Stimulated activated CD8-positive, alpha-beta memory T cell treated with anti-CD3 and anti-CD28 coated beads, Interleukin-4, amount 100 ng/mL, for 4 hours (primary cell): ENCODE measurements at places on chromosomes 3 and 15.

GRCh38 chr3:188635258-188636042 lies 481.5 kb downstream of the LPP start:
- no peak for DNase-seq

- no peak for DNase-seq
Measured at GRCh38 chr3:196220587-196220986, 4.3 kb downstream of the SLC51A start.

GRCh38 chr3:182315313-182315712 lies 478.0 kb upstream of the ATP11B start:
- DNase-seq: no peak

DNA sequence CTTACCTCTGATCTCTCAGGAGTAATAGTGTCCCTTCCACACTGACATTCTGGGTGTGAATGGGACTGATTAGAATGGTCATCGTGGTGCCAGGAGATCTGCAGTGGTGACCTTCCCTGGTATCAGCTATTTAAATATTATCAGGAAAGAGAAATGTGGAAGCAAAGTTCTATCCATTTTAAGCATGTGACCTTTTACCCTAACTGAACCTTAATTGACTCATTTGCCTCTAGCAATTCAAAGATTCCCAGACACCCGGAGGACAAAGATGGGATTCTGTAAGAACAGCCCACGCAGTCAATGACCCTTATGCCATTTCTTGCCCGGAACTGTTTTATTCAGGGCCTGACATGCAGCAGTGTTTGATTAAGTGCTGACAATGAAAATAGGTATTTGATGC lies 10.3 kb downstream of the LIPC start:
- no peak for DNase-seq

- DNase-seq: no peak
Measured at GRCh38 chr3:197309528-197310361, 11.3 kb upstream of the DLG1 start.

- DNase-seq: no peak
Measured at GRCh38 chr3:89504432-89504831, 397.0 kb downstream of the EPHA3 start.

DNA sequence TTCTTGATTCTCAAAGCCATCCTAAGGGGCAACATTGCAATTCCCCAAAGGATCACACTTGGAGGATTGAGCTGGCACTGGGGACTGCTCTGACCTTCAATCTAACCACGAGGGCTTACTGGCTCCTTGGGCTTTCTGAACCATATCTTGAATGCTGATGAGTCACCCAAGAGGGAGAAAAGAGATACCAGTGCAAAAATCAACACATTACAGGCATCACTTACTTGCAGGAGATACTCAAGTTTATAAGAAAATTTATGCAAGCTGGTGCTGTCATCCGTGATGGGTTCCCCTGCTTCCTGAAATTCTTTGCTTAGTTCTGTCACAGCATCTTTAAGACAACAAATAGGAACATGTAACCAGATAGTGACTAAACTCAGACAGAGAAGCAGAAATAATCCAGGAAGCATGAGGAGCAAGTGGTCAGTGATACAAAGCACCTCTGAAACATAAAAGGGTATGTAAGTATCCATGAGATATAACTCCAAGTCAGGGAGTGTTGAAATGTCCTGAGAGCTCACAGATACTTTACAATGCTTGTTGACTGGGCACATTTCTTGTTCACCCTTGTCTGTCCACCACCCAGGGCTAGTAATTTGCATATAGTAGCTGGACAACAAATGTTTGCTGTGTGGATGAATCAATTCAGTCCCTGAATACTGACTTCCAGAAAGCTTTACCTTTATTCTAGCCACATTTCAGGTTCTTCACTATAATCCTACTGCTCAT lies 14.1 kb downstream of the FYCO1 start:
- no peak for DNase-seq

- DNase-seq: no peak
Measured at GRCh38 chr15:40418126-40418525, 12.5 kb downstream of the IVD start.

DNA sequence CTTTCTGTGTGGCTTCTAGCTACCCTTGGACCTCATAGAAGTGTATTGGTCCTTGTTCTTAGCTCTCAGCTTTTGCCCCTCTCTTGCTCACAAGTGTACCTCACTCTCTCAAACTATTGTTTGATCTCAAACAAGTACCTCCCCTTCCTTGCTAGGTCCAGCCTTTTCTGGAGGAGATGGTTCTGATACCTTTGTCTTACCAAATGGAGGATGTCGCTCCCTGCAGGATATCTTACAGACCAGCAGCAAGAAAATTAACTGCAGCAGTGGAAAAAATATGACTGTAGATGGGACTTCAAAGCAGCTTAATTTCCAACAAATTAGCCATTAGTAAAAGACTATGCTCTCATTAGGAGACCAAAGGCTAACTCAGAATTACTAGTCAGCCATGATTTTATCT lies 388.1 kb upstream of the ROBO2 start:
- no peak for DNase-seq

- DNase-seq: no peak
Measured at GRCh38 chr3:158463556-158463955, 107.4 kb upstream of the MLF1 start.

DNA sequence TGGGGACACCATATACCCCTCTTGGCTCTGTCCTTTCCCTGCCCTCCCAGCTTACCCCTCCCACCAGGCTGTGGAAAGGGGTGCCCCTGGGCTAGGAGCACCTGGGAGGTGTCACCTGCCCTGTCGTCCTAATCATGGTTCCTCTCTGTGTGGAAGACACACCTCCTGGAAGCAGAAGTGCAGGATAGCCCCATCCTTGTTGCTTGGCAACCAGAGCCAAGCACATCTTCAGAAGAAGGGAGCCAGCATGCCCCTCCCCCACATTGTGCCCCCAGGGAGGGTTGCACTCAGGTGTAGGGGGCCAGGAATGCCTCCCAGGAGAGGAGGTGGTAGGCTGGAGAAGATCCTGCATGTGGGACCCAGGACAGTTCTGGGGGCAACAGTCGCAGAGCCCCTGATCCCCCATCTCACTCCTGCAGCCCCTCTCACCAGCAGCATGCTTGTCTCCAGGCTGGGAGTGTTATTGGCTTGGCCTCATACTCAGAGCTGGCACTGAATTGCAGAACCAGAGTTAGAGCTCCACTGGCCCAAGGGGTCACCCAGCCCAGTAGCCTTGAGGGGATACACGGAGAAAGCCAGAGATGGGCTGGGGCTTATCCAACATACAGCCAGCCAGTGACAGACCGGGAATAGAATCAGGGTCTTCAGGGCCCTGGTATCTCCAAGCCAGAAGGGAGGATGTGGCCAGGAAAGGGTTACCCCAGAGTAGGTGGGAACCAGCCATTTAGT lies 8.4 kb downstream of the RAB6B start:
- no peak for DNase-seq

DNA sequence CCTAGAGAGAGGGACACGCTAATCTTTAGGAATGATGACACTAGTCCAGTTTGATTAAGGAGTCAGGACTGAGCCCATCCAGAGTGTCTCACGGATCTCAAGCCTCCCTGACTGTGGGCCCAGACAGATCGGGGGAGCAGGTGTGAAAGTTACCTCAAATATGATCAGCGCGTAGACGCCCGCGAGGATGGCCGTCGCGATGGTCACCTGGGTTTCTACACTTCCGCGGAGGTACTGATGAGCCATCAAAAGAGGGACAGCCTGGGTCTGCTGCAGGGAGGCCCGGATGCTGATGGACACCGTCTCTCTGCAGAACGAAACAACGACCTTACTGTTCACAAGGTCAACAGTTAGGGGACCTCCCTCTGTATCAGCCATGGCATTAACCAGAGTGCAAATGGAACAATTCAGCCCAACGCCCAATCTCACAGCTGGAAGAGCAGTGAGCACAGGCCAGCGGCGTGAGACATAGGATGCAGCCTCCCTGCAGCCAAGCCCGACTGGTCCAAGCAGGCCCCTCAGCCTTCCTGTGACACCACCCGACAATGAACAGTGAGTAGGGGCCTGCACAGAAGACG lies 84.4 kb downstream of the OCA2 start:
- DNase-seq: no peak

- DNase-seq: no peak
Measured at GRCh38 chr3:127455541-127456450, 134.7 kb downstream of the TPRA1 start.

DNA sequence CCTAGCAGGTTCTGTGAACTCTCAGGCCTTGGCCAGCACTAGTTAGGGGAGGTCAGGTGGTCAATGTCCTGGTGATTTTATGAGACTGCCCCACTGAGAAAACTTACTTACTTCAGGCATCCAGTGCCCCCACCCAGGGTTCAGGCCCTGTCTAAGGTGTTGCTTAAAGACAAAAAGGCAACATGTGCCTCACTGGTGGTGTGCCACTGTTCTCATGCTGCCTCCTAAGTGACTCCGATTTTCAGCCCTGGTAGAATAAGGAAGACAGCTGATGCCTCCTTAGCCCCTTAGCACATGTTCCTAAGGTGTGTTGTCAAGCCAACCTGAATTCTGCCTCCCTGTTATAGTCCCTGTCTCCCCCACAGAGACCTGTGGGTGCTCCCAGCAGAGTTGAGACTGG lies 5.3 kb downstream of the RBM15B start:
- DNase-seq: no peak

DNA sequence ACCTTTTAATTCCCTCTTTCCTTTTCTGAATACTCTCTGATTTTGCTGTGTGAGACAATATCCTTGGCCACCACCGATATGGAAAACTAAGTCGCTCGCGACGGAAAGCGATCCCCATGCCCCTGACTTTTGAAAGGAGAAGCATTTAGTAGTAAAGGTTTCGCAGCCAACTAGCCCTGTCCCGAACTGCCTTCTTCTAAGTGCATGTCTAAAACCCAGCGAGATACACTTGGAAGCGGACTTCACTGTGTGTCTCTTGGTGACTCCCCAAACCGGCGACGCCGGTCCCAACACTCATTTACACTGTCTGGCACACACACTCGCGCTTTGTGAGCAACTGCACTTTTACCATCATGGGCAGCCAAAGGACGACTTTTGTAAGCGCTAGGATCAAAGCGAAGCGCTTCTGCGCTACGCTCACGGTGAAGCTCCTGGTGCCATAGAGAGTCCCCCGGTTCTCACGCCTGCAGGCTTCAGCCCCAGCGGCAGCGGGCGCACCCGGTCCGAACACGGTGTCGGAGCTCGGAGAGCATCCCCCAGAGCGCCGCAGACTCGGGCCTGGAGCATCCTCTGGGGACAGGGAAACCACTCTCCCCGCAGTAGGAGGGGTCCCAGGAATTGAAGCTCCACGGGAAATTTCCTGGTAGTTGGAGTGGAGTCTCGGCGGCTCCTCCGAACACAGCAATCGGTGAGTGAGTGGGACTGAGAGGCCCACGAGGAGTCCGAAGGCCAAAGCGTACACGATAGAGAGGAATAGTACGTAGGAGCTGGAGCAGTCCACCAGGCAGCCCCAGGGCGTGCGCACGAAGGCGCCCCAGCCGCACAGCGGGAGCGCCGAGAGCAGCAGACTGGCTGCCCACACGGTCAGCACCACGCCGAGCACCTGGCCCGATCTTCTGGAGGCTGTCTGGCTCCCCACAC lies 1.4 kb downstream of the GPR149 start:
- DNase-seq: no peak

DNA sequence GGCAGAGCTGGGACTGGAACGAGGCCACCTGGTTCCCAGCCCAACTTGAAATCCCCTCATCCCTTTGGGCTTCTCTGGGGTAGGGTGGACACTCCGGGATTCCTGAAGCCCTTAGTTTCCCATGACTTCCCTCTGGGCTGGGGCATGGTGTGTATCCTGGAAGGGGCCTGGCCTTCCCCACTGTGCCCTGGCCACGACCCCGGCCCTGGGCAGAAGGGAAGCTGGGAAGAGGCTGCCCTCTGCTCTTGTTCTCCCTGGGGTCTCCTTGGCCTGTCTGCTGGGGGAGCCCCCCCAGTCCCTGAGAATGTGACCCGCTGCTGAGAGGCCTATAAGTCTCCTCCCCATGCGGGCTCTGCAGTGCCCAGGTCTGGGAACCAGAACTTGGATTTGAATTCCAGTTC lies 104.9 kb downstream of the LINGO1 start:
- DNase-seq: no peak

GRCh38 chr3:20056725-20057611 lies 16.7 kb downstream of the KAT2B start:
- DNase-seq: no peak

DNA sequence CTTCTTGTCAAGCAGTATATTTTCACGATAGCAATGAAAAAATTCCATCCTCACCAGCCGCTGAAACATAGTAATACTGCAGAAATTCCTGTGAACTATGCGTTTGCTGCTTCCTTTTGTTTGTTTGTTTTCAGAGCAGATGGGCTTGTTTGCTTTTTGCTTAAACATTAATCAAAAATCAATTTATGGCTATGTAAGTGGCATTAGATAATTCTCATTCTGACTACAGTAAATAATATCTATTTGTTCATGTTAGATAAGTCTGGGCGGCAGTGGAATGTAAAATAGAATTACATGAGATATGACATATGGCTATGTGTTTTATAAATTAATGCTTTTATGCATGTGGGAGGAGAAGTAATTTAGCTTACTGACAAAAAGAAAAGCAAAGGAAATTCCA lies 163.7 kb downstream of the PGPEP1L start:
- DNase-seq: no peak

DNA sequence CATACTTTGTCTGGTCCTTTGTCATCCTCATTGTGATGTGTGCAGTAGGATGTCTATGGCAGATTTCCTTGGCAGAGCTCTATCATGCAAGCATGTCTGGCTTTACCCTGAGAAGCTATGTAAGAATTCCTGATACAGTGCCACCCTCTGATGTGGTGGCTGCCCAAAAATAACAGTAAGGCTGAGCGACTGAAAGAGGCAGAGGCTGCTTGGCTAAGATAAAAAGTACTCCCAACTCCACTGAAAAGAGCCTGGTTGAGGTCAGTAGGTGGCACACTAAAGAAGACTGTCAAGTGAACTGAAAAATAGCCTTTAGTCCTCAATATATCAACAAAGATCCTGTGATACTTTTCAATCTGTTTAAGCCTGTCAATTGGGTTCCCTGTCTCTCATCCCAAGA lies 31.7 kb downstream of the BTLA start:
- DNase-seq: no peak

GRCh38 chr3:15649341-15649740 lies 47.8 kb downstream of the BTD start:
- no peak for DNase-seq

- DNase-seq: no peak
Measured at GRCh38 chr3:115217292-115217677, 70.2 kb upstream of the ZBTB20 start.

GRCh38 chr3:17352620-17353019 lies 389.8 kb downstream of the TBC1D5 start:
- no peak for DNase-seq

DNA sequence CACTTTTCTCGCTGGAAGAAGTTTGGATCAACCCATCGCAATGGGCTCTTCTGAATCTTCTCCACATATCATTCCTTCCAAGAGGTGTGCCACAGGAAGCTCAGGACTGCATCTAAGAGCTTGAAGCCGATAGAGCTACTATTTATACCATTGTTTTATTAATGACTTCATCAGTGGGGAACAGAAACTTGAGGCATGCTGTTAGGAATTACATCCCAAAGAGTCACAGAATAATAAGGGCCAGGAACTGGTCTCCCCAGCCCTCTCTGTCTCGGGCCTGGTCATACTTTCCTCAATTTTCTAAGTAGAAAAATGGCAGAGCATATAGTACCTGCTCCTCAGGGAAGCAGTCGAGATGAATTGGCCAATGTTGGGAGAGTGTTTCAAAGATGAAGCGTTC lies 16.9 kb upstream of the C15orf61 start:
- no peak for DNase-seq
